ENCODE measurements at places on chromosomes 1 and 21.
A peak's percentile ranks its signal among the peaks of the same experiment; 100 is the strongest.

- DNase-seq = no peak
These were observed 463 bp upstream of the PRRC2C start for GRCh38 chr1:171484760-171485374.

GRCh38 chr1:8412183-8412831, 94.4 kb downstream of the SLC45A1 start:
- no peak for DNase-seq

- peak; percentile 25 for DNase-seq
These were observed at the start of gene NCAM2 for GRCh38 chr21:20997636-20998455. TSS of gene NCAM2 (plus strand) at chr21:20998409.

- no peak for DNase-seq
These were observed 144.4 kb downstream of the PTBP2 start for GRCh38 chr1:96865731-96866685.

DNA sequence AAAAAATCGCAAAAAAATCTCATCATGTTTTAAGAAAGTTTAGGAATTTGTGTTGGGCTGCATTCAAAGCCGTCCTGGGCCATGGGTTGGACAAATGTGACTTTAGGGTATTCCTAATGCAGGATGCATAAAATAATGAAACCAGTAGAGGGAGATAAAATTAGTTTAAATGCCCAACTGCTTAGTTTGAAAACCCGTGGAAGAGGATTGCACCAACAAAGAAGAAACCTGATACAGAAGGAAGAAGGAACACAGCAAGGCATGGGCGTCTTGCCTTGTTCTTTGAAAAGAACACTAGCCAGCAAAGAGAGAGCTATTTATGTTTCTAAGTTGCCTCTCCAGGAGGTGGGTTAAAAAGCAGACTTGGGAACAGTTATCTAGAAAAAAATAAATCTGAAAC, 37.9 kb downstream of the WDR3 start:
- no peak for DNase-seq

GRCh38 chr1:203450479-203451149, 25.0 kb upstream of the PRELP start:
- DNase-seq = no peak

DNA sequence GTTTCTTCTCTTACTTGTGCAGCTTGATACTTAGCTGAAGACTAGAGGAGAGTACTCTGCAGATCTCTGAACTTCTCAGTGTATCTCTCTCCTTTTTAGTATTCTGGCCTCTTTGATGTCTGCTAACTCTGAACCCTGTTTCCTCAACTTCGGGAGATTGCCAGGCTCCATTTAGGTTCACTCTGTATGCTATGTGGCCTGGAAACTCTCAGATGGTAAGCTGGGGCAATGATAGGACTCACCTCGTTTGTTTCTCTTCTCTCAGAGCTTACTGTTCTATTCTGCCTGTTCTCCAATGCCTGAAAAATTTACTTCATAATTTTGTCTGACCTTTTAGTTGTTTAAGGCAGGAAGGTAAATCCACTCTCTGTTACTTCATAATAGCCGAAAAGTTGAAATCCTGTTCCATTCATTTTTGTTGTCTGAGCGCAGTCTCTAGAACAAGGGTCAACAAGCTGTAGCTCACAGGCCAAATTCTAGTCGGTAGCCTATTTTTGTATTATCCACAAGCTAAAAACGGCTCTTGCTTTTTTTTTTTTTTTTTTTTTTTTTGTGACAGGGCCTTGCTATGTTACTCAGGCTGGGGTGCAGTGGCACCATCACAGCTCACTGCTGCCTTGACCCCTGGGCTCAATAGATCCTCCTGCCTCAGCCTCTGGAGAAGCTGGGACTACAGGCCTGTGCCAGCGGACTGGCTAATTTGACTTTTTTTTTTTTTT, 33.3 kb downstream of the ZMYM4 start:
- DNase-seq = no peak

DNA sequence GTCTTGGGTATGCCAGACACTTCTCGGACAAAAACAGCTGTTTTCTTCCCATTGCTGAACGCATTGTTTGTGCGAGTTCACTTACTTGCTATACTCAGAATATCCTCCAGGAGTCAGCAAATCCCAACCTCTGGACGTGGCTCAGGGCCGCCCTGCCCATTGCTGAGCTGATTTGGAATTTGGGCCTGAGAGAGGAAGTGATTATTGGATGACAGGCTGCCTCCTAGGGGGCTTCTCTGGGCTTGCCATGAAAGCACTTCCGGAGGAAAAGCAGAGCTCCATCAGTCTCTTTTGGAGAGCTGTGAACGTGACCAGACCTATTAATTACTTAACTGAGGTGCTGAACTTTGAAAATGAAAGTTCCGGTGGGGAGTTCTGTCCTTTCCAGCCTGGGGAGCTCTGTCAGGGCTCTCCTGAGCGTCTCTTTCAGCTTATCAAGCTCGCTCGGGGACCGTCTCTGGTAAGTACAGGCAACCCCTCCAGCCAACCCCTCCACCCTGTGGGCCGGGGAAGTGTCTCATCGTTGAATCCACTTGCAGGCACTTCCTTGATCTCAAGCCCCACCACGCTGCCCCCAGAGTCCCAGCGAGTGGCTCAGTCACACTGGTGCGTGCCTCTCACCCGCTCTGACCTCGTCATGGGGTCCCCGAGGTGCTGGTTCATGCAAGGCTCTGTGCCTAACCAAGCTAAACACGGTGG, 76.9 kb downstream of the CLIC6 start:
- peak; percentile 6 for DNase-seq

GRCh38 chr1:47587891-47588582, 150.2 kb downstream of the FOXD2 start:
- no peak for DNase-seq

- no peak for DNase-seq
These were observed 1.7 kb downstream of the RHOU start for GRCh38 chr1:228736844-228737445.

- DNase-seq = no peak
These were observed 156.6 kb upstream of the RAB4A start for GRCh38 chr1:229114315-229114714.

DNA sequence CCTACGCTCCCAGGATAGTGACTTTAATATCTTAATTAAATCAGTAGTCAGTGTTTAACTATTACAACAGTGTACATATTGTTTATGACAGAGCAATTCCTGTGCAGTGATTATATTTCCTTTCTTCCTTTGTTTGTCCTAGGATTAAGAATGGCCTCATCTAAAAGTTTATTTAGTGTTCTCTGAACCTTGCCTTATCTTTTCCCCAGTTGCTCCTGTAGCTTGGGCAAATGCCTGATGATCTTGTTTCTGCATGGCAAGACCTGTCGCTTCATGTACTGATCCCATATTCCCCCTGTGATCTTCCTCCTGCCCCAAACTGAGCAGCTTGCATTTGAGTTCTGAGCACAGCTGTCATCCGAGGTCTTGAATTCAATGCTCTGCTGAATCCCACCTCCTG, 69.1 kb upstream of the STUM start:
- no peak for DNase-seq

GRCh38 chr1:222047366-222047765, 305.5 kb upstream of the DUSP10 start:
- DNase-seq = no peak

- DNase-seq = no peak
These were observed 19.3 kb upstream of the ACBD6 start for GRCh38 chr1:180521474-180522212.

DNA sequence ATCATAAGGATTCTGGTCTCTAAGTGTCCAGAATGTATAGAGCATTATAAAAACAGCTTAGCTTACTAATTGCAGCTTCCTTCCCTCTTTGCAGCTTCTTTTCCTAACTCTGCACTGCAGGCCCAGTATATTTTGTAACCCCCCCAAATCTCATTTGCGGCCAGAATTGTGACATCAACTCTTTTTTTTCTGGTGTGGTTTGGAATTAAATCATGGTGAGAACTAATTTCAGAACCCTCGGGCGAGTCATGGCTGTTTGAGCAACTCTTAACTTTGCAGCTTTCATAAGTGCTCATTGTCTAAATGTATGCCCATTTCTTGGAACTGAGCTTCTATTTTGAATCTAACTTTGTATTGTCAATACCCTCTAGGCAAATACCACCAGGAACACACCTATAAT, 187.4 kb downstream of the CYYR1 start:
- no peak for DNase-seq

DNA sequence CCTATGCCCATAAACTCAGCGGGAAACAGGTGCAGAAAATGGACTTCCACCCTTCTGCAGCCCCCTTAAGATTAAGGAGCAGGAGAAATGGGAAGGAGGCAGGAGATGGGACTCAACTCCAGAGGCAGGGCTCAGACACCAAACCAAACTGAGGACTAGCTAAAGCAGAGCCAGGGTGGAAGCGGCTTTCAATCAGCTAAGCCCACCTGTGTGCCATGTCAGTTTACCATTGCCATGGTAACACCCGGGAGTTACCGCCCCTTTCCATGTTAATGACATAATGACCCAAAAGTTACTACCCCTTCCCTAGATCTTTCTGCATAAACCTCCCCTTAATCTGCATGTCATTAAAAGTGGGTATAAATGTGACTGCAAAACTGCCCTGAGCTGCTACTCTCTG, 653.5 kb downstream of the PTPRU start:
- DNase-seq = no peak

GRCh38 chr1:236307435-236307834, 25.7 kb upstream of the ERO1B start:
- no peak for DNase-seq

- no peak for DNase-seq
These were observed 166.6 kb downstream of the DYRK1A start for GRCh38 chr21:37532868-37533780.

DNA sequence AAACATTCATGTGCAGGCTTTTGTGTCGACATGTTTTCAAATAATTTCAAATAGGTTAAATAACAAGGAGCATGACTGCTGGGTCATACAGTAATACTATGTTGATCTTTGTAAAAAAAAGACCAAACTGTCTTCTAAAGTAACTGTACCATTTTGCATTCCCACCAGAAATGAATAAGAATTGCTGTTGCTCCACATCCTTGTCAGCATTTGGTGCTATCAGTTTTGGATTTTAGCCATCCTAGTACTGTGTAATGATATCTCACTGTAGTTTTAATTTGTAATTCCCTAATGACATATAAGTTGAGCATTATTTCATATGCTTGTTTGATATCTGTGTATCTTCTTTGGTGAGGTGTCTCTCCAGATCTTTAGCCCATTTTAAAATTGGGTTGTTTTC, 11.6 kb downstream of the UROD start:
- no peak for DNase-seq

DNA sequence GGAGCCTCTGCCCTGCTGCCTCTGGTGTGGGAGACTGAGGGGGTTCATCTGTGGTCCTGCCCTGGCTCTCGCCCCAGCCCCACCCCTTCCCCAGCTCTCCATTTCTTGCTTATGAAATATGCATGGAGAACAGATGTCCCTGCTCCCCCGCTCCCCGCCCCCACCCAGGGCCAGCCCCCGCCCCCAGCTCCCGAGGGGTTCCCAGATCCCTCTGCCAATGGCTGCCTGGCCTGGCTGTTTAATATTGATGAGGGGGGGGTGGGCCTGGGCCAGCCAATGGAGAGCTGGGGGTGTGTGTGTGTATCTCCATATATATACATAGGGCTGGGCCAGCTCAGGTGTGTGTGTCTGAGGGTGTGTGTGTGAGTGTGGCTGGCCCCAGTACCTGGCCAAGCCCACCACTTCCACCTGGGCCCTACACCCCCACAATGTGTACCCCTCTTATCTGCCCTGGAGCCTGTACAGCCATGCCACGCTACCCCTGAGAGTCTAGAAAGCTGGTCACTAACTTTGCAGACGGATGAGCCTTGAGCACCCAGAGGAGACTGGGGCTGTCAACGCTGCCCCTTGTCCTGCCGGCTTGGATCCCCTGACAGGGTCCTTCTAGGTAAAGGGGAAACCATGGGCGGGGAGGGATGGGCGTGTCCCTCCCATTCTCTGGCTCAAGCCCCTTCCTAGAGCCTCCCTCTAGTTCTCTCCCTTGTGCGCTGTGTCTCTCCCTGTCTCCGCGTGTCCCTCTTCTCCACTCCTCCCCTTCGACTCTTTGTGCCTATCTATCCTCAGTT, at the start of gene NHLH1:
TSS of gene NHLH1 (plus strand) at position 341 of the 785 bp plus-strand sequence. CDS start 3,661 bp downstream, outside the sequence.
- DNase-seq = no peak

DNA sequence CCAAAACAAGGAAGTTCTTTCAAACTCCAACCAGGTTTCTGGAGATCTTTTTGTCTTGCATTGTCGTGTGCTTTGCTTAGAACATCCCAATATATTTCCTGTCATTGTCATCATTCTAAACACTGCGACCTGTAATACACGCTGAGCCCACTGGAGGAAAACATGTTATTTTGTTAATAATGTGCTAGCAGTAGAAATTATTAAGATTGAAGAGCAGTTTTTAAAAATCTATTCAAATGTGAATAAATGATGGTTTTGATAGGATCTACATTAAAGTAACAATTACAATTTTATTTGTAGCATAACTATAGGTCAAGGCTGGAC, 268.5 kb downstream of the PTPRC start:
- no peak for DNase-seq

- no peak for DNase-seq
These were observed 430.9 kb upstream of the ADGRL2 start for GRCh38 chr1:81369833-81370232.

GRCh38 chr1:35883635-35884101, 659 bp downstream of the AGO1 start:
- peak; percentile 6 for DNase-seq

DNA sequence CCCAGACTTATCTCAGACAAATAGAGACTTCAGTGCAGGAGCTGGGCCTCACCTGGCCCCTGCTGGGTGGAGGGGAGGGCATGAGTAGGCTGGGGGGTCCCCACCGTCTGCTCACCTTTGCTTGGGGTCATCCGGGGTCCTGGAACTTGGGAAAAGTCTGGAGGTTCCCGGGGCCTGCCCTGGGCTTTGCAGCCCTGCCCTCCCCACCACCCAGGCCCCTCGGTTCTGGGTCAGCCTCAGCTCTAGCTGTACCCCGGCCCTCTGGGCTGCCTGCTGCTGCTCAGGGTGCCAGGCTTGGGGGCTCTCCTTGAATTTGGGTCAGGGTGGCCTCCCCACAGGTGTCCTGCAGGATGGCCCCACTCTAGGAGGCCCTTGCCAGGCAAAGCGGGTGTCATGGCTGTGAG, 2.4 kb upstream of the TMEM52 start:
- DNase-seq = no peak

GRCh38 chr1:197374428-197374827, 106.4 kb downstream of the CRB1 start:
- no peak for DNase-seq

GRCh38 chr1:87226341-87226760, 102.3 kb upstream of the LMO4 start:
- DNase-seq = no peak

DNA sequence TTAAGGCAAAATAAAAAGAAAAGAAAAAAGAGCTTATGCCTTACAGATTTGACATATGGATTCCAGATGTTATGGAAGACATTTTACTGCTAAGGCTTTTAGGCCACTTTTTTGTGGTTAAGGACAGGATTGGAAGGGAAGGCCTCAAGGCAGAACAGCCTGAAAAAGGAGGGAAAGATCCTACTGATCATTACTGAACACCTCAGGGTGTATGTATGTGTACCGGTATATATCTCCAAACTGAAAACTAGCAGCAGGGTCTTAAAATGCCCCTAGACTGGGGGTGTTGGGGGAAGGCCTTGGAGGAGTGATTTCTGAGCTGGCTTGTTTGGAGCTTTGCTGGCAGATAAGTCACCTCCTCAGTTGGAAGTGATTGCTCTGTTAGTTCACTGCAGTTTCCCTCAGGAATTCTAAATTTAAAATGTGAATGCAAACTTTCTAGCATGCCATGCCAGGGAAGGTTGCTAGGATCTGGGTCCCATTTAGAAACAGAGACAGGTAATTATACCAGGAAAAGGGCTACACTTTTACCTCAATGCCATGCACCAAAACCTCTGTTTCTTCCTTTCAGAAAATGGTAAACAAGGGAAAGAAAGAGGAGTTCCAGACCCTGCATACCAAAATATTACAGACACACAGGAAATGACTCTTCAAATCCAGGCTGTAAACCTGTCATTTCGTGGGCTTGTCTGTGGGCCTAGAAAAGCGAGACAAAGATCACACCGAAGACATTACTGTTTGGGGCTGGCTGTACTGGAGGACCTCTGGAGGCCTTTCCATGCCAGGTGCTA, 15.0 kb downstream of the C1orf52 start:
- DNase-seq = no peak

All from stimulated activated CD8-positive, alpha-beta memory T cell treated with anti-CD3 and anti-CD28 coated beads, Interleukin-15, amount 100 ng/mL, for 24 hours (primary cell).